ENCODE measurements at places on chromosomes 2 and 18.

DNA sequence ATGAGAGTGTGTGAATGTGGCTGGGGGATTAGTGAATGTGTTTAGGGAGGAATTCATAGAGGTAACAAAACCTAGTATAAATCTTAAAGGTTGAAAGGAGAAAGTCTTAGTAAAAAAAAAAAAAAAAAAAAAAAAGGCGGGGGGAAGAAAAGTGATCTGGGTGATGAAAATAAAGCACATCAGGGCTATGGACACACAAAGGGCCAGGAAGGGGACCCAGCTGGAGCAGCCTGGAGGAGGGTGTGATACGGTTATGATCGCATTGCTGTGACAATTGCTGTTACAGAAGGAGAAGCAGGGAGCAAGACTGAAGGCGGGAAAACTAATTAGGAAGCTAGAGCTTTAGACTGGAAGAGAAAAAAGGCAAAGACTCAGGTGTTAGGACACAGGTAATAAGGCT is 85.4 kb downstream of the DLGAP1 start:
- DNase-seq, result no peak

- DNase-seq, result no peak
These were observed 148.1 kb downstream of the BCL11A start for GRCh38 chr2:60405271-60405919.

- DNase-seq, result no peak
These were observed 1357.9 kb upstream of the CELF4 start for GRCh38 chr18:38923540-38923939.

DNA sequence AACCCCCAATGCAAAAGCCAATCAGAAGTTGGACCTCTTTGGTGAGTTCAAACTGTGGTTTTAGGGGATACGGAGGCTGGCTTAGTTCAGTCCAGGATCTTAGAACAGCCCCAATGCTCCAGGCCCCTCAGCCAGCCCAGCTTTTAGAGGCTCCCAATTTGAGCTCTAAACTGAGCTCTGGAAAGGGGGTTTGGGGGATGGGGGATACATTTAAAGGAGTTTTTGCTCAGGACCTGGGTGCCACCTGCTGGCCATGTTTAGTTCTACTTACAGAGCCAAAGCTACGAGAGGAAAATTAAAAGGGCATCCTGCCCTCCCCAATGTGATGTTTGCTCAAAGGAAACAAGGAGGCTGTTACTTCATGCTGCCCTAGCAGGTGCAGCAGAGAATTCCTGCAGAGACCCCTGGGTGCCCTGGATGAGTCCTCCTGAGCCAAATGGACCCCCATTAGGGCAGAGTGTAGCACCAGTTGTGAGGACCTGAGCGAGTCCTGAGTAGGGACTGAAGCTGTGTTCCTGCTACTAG is 15.9 kb upstream of the TMEM214 start:
- peak; percentile 63 for DNase-seq

GRCh38 chr2:156486147-156486546 is 50.0 kb downstream of the GPD2 start:
- no peak for DNase-seq

- no peak for DNase-seq
These were observed 225.7 kb upstream of the TNP1 start for GRCh38 chr2:217085543-217085942.

DNA sequence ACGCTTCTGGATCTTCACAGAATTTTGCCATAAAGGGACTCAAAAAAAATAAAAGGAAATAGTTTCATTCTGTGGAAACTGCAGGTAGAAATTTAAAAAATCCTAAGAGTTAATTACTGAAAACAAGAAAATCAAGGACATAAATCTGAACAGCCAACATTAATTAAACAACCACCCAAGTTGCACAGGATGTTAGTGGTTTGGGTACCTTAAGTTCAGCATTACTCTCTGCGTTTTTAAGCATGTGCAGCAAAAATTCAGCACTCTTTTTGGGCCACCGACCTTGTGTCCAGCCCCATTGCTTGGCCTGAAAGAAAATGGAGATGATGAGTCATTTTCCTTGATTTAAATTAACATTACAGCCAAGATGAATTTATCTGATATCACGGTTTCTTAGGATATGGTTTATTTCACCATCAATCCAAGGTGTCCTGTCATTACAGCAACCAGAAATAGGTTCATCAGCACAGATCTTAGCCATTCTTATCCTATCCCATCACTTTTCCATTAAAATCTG is 3.3 kb upstream of the C18orf32 start:
- no peak for DNase-seq

DNA sequence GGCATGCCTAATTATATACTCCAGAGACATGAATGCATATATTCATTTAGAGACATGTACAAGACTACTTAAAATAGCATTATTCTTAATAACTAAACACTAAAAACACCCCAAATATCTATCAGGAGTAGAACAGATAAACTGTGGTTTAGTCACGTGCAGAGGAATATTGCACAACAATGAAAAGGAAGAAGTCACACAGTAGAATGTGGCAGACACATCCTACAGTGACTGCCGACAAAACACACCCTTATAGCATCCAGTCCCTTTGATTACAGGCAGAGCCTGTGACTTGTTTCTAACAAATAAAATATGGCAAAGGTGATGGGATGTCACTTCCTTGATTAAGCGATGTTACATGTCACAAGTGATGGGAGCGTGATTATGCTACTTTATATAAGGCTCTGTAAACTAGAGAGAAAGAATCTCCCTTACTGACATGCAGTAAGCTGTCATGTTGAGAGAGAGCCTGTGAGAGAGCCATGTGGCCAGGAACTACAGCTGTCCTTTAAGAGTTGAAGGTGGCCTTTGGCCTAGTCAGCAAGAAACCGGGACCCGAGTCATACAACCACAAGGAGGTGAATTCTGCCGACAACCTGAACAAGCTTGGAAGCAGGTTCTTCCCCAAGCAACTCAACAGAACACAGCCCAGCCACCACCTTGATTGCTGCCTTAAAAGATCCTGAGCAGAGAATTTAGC is 39.1 kb upstream of the LGALSL start:
- no peak for DNase-seq

DNA sequence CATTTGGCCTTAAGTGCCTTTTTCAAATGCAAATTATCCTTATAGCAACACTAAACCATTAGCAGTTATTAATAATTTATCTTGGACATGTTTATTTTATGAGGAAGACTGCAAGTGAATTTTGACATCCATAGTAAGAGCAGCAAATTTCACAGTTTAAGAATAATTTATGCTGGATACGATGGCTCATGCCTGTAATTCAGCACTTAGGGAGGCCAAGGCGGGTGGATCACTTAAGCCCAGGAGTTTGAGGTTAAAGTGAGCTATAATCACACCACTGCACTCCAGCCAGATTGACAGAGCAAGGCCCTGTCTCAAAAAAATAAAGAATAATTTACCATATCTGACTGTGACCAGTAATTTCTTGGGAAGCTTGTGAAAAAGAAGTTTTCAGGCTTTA is 286.2 kb downstream of the TMX3 start:
- no peak for DNase-seq

DNA sequence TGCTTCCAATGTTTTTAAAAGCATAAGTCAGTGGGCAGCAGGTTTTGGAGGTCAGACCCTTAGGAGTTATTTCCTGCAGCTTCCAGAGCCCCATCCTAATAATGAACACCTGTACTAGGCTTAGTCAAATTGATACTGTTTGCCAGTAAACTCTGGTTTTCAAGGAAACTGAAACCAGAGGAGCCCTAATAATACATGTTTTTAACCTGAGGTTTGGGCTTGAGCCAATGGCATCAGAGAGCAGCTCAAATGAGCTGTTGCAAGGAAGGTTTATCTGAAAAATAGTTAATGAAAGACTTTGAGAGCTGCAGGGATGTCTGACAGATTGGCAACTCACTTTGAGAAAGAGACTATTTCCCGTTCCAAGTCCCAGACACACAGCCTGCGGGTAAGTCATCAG is 54.6 kb downstream of the DCC start:
- DNase-seq, result no peak

- DNase-seq, result no peak
These were observed 148.9 kb downstream of the TCF4 start for GRCh38 chr18:55439056-55439455.

GRCh38 chr2:42367835-42368234 is 6.8 kb upstream of the COX7A2L start:
- DNase-seq, result no peak

GRCh38 chr2:164737612-164738081 is 104.0 kb downstream of the COBLL1 start:
- peak; percentile 70 for DNase-seq

DNA sequence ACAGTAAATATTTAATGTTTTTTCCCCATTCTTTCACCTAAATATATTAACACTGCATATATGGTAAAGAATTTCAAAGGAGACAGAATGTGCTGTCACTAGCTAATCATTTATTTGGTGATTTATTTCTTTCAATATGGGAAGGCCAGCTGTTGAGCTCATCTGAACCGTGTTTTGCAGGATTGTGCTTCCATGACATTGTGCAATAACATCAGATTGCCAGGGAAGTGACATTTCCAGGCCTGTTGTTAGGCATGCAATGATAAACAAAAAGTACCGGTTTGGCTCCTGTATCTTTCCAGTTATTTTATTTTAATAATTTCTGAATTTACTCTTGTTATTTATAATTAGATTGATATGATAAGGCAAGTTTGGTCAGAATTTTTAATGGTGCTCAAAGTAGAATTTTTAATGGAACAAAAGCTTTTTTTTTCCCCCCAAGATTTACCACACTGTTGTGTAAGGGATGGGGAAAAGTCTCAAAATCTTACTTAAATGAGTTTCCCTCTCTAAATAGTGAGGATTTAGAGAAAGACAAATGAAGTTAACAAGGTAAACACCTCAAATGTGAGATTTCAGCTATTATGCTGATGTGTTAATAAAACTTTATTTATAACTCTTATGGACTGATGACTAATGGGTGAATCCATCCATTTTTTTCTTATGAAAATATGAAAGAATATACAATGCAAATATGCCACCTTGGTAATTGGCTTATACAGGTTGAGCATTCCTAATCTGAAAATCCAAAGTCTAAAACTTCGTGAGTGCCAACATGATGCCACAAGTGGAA is 52.7 kb downstream of the MALT1 start:
- DNase-seq, result no peak

DNA sequence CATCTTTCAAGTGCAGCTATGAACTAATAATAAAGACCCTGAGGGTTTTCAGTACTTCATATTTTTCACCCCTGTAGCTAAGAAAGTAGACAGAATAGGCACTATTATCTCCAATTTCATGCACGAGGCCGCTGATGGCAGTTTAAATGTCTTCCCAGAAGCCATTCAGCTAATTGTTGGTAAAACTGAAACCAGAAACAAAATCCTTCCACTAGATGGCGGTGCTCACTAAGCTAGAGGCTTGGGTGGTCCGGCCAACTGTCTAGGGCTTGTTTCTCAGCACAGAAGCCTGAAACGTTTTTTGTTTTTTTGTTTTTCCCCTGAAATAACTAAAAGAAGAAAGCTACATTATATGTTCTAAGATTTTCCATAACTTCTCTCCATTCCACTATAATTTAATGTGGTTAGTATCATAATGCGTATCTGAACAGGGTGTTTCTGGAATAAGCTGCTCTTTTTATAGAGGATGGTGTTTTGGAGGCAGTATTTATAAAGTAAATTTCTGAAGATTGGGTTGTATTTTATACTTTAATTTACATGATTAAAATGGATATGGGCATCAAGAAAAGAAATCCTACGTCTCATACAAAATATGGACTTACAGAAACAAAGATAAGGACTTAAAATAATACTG is 159.4 kb downstream of the PIK3C3 start:
- DNase-seq, result peak; percentile 24

DNA sequence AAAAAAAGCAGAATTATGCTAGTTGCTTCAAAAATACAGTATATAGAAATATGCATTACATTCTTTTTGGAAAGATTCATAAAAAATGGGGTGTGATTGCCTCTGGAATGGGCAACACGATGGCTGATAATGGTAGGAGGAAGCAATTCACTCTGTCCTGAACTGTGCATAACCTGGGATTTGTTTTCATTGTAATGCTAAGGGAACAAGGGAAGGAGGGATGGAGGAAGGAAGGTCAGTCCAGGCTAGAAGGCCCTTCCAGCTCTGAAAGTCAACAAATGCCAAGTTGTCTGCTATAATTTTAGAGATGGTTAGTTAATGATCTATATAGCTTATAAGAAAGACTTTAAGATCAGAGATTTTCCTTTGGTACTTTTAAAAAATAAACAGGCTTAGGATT is 40.8 kb downstream of the BUB1 start:
- no peak for DNase-seq

All from germinal center (tissue), 1 donor.